AG09309 (cell line): ENCODE measurements at places on chromosomes 6 and 20.
A peak's percentile ranks its signal among the peaks of the same experiment; 100 is the strongest.

DNA sequence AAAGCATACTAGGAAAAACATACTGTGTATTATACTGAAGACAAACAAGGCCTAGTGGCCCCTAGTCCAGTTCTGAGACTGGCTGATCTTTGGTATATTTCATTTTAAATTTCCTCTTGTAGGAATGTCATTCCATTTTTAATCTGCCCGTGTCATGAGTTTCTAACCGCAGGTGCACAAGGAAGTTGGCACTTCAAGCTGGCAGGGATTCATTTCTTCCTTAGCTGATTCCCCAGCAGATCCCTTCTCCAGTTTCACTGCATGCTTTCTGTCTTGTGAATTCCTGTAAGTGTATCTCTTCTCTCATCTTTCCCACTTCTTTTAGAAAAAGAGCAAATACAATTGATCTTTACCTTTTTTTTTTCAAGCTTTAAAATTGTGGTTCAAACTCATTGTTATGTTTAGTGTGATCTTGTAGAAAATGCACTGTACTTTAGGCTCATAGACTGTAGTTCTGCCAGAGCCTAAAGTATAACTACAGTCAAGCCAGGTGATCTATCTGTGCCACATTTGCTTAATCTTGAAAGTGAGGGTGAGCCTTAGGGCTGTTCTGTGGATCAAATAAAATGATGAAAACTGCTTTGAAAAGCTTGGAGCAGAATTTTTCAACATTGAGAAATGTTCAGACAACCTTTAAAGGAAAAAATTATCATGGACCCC, 37.0 kb downstream of the RNF217 start:
- DNase-seq, result no peak

GRCh38 chr6:47677381-47678100, 20.8 kb upstream of the ADGRF4 start:
- no peak for DNase-seq

GRCh38 chr6:83717809-83718208, 8.9 kb upstream of the SNAP91 start:
- DNase-seq, result no peak

- no peak for DNase-seq
These were observed 22.0 kb downstream of the FIG4 start for GRCh38 chr6:109713097-109713496.

DNA sequence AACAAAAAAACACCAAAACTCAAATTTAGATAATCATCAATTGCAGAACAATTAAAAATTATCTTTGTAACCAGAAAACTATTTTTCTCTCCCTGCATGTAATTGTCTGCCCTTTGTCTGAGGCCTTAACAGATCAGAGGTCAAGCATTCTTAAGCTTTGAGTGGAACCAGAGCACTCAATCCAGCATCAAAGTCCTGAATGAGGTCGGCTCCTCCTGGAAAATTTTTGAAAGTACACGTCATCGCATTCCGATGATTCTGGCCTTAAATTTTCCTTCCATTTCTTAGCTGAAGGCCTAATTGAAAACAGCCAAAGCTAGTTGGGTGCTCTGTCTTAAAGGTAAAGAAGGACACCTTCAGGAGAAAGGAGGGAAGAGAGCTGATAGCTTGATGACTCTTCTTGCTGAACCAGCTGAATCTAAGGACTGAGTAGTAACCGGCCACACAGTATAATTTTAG, 510.2 kb upstream of the SULF2 start:
- DNase-seq, result peak; percentile 89

DNA sequence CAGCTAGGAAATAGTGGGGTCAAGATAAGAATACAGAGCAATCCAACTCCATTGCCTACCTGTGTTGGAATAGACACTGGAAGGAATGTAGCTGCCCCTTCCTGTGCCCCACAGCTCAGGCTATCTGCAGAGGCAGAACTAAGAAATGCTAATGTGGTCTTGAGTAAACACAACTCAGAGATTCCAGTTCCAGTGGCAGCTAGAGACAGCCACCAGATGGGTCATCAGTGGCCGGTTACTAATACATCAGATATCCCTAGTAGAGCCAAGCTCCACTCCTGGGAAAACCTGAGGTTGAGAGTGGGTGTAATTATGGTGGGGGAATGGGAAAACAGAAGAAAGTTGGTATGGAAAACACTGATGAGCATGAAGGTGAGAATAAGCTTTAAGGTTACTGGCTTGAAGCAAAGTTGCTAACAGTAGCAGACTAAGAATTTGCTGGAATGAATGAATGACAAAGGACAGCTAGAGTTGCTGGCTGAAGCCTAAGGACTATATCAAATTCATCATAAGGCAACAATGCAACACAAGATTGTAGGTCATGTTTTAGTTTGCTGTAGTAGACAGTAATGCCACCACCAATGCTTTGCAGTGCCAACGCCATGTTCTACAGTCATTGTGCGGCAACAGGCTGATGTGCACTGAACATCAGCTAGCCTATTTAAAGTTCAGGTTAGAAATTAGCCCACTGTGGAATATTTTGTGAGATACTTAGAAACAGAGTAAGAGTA, 28.3 kb upstream of the FAM83C start:
- no peak for DNase-seq

- DNase-seq, result no peak
These were observed 101.2 kb upstream of the CITED2 start for GRCh38 chr6:139475646-139476045.

GRCh38 chr6:89985751-89986493, 91.7 kb downstream of the GJA10 start:
- DNase-seq, result peak; percentile 78

- DNase-seq, result no peak
These were observed 11.0 kb downstream of the TREML2 start for GRCh38 chr6:41189967-41190366.

DNA sequence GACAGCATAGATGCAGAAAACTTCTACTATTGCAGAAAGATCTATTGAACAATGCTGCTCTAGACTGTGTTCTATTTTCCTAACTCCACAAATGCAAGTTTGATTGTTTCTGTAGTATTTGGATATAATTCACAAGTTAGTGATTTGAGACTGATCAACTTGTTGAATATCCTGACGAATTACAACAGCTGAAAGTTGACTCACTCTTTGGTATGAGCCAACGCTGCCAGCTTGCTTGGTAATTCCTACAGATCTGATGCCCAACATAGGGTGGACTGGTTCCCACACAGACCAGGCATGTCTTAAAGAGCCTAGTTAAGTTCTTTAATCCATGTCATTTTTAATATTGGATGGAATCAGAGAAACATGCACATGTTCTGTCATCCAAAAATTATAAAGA, 231.0 kb upstream of the RAB32 start:
- no peak for DNase-seq
